ENCODE measurements at places on chromosomes 2 and 18.

DNA sequence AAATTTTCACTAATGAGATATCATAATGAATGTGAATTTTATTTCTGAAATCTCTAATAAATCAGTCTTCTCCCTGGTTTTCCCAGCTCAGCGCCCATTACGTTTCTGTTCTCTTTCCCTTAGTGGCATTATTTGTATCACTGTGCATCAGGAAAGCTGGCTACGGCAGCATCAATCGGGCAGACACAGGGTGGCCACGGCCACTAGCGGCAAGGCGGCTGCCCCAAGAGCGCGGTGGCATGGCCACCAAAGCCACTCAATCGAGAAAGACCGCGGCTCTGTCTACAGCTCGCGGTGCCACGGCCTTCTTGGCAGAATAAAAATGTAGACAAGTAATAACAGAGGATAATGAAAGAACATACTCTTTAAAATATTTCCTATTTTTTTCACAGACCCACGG, 168.0 kb downstream of the RPIA start:
- DNase-seq: no peak

DNA sequence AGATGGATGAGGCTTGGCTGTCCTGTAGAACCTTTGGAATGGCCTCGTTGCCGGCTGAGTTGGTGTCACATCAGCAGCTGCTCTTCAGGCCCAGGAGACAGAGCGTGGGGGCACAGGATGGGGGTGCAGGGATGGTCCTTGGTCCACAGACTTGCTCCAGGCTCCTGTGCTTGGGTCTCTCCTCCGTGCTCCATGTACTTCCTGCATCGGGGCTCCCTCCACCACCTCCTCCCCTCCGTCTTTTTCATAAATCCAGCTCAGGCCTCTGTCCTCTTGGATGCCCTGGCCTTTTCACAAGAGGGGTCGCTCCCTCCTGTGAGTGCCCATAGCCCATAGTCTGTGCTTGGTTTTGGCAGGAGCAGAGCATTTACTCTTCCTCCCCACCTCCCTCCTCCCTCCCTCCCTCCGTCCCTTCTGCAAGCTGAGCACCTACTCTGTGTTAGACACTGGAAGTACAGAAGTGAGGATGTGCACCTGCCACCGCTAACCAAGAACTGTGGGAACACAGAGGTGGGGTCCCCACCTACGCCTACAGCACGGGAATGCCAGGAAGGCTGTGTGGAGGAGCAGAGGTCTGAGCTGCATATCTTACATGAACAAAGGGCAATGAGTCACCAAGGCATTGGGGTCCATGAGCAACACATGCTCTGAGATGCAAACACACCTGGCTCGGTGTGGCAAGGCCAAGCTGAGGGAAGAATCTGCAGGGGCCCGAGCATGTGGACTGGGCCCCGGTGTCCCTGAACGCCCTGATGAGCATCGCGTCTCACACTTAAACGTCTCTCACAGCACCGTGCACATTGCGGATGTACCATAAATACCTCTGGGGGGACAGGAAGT, 458.7 kb upstream of the HS6ST1 start:
- no peak for DNase-seq

- DNase-seq: no peak
Observed at GRCh38 chr2:96254571-96254970, 11.2 kb downstream of the TMEM127 start.

DNA sequence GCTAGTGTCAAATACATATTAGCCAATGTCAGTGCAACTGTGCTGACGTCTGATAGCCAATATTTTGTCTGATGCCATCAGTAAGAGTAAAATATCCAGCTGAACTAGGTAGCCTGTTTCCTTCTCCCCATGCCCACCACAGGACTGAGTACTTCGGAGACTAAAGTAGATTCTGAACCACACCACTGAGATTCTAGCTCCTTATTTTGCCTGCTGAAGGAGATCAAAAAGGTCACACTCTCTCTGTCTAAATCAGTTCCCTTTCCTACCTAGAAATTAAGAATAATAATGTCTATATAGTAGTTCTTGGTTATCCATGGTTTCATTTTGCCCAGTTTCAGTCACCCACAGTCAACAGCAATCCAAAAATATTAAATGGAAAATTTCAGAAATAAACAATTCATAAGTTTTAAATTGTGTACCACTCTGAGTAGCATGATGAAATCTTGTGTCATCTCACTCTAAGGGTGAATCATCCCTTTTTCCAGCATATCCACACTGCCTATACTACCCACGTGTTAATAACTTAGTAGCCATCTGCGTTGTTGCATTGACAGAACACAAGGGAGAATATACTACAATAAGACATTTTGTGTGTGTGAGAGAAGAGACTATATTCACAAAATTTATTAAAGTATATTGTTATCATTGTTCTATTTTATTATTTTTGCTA, 1043.3 kb upstream of the PIK3C3 start:
- no peak for DNase-seq

DNA sequence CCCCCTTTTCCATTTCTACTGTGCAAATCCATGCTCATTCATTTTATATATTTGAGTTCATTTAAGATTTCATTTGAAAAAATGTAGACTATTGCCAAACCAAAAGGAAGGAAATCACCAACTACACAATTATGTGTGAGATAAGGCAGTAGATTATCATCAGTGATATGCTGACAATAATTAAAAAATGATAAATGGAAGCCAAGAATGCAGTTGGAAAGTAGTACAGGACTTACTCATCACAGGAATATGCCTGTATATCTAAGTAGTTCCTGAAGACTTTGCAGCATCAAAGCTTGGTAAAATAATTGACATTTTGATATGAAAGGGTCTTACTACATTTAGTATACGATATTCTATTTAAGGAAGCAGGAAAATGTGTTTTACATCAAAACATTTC, 166.1 kb upstream of the OTX1 start:
- no peak for DNase-seq

DNA sequence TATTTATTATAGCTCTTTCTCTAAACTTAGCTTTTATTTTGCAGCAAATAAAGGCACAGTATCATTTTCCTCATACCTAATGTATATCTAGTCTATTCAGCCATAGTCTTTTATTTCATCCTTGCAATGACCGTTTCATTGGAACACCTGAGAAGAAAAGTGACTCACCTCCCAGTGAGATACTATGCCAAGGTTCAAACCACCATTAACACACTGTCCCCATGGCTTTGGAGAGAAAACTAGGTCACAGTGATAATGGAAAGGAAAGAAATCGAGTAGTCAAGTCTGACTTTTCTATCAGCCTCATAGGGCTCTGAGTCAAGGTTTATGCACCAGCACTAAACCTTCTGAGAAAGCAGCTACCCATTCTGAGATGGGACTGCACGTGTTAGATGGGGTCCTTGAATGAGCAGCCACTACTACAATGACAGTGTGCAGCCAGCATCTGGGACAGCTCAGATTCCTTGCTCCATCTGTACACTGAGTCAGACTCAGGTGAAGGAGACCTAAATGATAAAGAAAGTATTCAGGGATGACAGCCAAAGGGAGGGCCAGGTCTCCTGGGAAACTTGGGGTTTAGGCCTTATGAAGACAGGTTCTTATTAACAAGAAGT, 971.1 kb upstream of the ACVR2A start:
- DNase-seq: no peak
